ENCODE measurements at places on chromosomes 4 and X. TPM values are rescaled to one million over a fixed set of nuclear protein-coding genes. Genes with fewer than 3 reads are reported as not detected.
A peak's percentile ranks its signal among the peaks of the same experiment; 100 is the strongest.

DNA sequence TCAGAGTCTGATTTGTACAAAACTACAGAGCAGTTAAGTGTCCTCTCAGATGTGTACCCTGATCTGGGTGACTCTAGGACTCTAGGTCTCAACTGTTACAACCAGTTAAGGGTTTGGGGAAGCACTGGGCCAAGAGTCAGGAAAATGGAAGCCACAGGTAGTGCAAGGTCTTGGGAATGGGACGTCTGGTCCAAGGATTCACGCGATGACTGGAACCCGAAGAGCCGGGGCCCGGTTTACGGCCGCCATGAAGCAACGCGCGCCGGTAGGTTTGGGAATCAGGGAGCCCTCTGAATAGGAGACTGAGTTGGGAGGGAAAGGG, 321 bp upstream of the HPRT1 start:
- no peak for DNase-seq
- H3K27ac ChIP-seq, result peak overlapping the region; percentile 88
- H3K4me1 ChIP-seq, result no peaks in the 10 kb centered on the region
- H3K27me3 ChIP-seq, result no peaks in the 10 kb centered on the region

GRCh38 chrX:57583477-57583876, 8.3 kb upstream of the ZXDB start:
- no peaks in the 10 kb centered on the region for H3K4me1 ChIP-seq
- H3K36me3 ChIP-seq, result no peaks in the 10 kb centered on the region
- no peaks in the 10 kb centered on the region for H3K27me3 ChIP-seq
- no peak overlapping the region for H3K27ac ChIP-seq
- DNase-seq, result no peak

The LUZP4 gene
- total RNA-seq, result not detected

GRCh38 chrX:107753187-107753586, 22.4 kb downstream of the TSC22D3 start:
- DNase-seq, result no peak
- H3K27me3 ChIP-seq, result no peaks in the 10 kb centered on the region
- no peak overlapping the region for H3K4me3 ChIP-seq
- no peak overlapping the region for H3K27ac ChIP-seq
- H3K36me3 ChIP-seq, result no peaks in the 10 kb centered on the region

GRCh38 chr4:179145746-179146525, 1703.7 kb upstream of the AGA start:
- DNase-seq, result no peak
- no peaks in the 10 kb centered on the region for H3K36me3 ChIP-seq
- H3K4me3 ChIP-seq, result no peak overlapping the region

Measured in GM23338 (cell line).